ENCODE measurements at places on chromosomes 16 and 17.

DNA sequence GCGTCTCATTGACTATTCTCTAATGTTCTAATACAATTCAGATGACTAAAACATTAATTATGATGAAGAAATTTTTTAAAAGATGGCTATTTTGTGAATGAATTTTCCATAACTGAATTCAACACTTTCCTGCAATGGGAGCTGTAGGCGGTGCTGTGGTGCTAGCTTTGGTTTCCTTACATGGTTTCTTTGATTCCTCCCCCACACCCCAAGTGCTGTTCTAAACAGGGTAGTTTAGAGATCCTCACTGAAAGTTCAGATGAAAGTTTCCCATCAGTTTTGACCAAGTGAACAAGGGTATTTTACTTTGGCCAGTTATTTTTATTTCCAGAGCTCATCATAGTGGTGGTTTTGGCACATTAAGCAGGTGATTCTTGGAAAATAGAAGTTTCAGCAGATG is 26.0 kb upstream of the MRC2 start:
- DNase-seq = no peak

DNA sequence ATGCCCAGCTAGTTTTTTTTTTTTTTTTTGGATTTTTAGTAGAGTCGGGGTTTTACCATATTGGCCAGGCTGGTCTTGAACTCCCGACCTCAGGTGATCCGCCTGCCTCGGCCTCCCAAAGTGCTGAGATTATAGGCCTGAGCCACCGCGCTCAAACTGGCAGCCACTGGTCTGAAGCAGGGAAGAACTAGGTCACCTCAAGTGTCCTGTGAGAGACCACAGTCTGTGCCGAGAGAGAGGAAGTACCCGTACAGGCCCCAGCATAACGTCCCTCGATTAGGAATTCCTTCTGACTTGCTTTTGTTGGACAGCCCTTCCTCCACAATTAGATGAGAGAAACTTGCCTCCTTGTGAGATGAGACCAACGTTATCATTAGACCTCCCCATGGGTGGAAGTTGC is 13.7 kb upstream of the CD300E start:
- DNase-seq = no peak

DNA sequence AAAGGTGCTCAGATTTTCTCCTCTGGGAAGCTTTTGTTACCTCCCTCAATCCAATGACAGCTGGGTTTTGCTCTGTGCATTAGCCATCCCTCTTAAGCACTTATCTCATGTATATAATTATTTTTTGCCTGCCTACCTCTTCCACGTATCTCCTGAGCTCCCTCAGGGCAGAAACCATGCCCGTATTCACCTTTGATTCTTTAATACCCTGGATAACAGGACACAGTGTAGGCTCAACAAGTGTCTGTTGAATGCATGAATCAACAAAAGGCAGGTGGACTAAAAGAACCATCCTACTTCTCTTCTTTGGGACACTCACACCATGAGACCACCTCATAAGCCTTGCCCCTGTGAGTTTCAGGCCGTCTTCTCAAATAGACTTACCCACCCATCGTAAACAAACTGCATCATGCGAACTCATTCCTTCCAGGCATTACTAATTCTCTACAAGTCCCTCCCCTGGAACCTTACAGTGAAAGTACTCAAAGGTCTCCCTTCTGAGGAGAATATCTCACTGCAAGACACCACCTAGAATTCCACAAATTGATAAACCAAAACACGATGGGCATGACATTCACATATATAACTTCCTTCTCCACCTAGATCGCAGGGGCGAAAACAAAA is 3.2 kb downstream of the ARHGAP17 start:
- DNase-seq = no peak

DNA sequence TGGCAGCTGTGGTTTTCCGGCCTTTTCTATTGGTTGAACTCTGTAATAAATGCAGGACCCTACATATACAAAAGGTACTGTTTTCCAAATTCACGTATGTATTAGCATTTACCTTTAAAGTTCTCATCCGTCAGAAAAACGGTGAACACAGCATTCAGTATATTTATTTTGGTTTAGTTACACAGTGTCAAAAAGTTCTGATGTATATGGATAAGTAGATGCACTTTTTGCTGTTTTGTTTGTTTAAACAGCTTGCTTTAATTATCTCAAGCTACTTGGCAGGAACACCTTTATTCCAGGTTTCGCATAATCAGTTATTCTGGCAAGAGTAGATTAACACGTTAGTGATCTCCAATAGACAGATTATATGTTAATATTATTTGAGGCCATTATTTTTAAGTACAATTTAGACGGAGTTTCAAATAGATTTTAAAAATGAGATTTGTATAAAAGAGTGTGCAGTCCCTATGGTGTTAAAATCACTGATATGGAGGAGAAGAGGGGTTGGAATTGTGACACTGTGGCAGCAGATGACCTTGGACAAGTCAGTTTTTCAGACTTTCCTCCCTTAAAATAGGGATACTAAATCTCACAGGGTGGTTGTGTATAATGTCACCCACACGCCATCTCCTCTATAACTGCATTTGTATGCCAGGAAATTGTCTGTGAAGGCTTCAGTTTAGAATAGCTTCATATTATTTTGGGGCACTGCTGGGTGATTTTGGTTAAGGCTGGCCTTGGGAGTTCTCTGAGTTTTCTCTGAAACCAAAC is 2.1 kb downstream of the HERPUD1 start:
- DNase-seq = no peak

- DNase-seq = no peak
Observed at GRCh38 chr17:4836221-4836620, 3.1 kb downstream of the MINK1 start.

- no peak for DNase-seq
Observed at GRCh38 chr17:4724650-4725049, 6.6 kb upstream of the MED11 start.

- no peak for DNase-seq
Observed at GRCh38 chr17:30300818-30301217, 9.1 kb upstream of the BLMH start.

DNA sequence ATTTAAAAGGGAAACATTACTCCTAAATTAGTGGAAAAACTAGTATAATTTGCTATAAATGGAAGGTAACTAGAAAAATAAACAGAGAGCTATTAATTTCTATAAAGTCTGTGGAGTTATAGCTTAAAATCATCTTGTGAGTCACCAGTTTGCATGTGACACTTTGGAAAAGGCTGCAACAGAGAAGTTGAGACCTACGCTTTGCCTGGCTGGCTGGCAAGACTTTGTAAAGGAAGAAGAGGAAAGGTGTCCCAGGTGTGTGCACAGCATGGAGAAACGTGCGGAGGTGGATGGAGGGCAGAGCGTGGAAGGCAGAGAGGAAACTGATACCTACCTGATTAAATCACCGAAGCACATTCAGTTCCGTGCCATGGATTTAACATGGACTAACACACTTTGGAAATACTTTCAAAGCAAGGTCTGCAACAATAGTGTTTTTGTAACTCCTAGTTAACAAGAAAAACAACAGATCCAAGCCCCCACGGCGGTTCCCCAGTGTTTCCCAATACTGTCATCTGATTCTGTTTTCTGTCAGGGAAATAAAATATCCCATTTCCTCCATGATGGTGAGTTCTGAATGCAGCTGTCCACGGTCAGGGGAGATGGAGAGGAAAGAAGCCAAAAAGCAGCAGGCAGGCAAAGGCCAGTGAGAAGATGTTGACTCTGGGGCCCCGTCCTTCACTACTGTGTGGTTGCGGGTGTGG is 134.8 kb downstream of the XYLT1 start:
- no peak for DNase-seq

GRCh38 chr16:11681556-11681955 is 13.3 kb downstream of the SNN start:
- DNase-seq = no peak

DNA sequence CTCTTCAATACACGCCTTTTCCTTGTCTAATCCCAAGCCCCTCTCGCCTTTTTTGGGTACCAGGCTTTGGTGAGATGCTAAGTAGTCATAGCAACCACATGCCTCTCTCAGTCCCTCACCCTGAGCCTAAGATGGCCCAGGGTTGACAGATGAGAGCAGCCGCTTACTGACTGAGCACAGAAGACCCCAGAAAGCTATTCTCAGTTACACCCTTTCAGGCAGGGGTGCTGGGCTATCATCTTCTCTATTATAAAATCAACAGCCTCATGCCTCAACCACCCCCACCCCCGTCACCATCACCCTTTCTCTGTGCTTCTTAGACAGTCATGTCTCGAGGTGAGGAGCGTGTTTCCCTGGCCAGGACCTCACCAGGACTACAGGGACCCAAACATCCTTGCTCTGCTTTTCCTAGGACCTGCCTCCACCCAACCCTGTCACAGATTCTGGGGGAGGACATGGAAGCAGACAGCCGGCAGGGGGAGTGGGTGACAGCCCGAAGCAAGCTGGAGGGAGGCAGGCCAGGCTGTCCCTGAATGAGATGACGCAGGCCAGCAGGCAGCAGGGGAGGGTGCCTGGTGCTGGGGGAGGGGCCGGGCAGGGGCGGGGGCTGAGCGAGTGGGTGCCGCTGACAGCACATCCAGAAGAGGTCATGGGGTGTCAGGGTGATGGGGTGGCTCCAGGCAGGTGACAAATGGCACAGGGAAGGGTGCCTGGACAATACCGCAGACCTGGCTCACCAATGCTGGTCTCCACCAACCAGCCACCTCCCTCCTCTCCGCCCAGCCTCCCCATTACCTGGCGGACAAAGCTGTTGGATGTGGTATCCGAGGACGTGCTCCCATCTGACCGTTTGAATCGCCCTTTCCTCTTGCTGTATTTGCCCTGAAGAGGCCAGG is 3.1 kb downstream of the CACNB1 start:
- no peak for DNase-seq

DNA sequence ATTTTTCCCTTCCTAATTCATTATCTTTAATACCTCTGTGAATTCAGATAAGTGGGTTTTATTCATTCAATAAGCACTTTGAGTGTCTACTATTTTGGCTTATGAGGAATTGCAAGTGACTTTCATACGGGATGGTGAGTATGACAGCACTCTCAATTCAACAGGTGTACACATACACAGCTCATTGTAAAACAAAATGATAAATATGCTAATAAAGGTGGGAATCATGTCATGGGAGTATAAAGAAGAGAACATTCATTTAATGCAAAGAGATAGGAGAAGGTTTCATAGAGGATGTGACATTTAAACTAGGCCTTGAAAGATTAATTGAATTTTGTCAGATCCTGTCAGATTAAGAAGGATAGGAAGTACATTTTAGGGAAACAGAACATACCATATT is 19.4 kb downstream of the NACA2 start:
- DNase-seq = no peak

GRCh38 chr17:49054342-49055092 is 57.3 kb downstream of the IGF2BP1 start:
- no peak for DNase-seq

GRCh38 chr16:84552135-84552534 is 47.7 kb upstream of the MEAK7 start:
- DNase-seq = no peak

GRCh38 chr17:70336411-70336810 is 167.1 kb downstream of the KCNJ2 start:
- no peak for DNase-seq

DNA sequence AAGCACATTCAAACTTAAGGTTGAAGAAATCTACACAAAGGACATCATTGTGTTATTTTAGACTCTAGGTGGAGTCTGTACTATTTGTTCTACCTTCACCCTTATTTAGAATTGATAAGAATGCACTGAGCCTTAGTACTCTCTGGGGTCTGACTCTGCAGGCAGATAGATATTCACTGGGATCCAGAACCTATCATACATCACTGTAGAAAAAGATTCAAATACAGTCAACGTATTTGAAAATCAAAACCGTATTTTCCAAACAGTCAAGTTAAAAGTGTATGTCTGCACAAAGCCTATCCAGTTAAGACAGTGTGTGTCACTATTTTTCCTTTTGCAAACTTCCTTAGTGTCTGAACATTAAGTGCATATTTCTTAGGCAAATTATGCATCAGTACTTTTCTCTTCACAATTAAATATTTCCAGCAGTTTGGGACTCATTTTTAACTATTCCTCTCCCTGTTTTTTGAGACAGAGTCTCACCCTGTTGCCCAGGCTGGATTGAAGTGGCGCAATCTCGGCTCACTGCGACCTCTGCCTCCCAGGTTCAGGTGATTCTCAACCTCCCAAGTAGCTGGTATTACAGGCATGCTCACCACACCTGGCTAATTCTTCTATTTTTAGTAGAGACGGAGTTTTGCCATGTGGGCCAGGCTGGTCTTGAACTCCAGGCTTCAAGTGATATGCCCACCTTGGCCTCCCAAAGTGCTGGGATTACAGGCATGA is 22.3 kb downstream of the MOSMO start:
- DNase-seq = no peak

GRCh38 chr17:42518046-42518754 is 17.8 kb upstream of the NAGLU start:
- DNase-seq = no peak

DNA sequence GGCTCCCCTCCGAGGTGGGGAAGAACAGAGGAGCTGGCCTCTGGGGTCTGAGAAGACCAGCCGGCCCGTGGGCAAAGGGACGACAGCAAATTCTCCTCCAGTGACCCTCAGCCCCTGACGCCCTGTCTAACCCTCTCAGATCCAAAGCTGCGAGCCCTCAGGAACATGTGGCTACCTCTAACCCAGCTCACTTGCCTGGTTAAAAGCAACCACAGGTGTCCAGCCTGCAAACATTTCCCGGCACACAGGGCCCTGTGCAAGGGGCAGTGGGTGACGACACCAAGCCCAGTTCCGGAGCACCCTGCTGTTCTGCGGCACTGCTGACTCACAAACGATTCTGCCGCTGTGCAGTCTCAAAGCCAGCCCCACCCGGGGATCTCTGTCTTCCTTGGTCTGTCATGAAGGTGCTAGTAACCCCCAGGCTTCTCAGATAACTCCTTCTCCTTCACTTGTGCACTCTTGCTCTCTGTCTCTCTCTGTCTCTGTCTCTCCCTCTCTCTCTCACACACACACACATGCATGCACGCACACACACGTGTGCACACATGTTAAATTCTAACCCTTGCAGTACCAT is 23.0 kb downstream of the WNT3 start:
- DNase-seq = no peak
